ENCODE measurements at places on chromosomes 3 and 15. TPM values are rescaled to one million over a fixed set of nuclear protein-coding genes. Genes with fewer than 3 reads are reported as not detected.

Gene GABRR3
- not detected for total RNA-seq

Gene CSNK1G1
- total RNA-seq = 68.3 TPM

Gene KCNAB1
- total RNA-seq = 15.3 TPM

DNA sequence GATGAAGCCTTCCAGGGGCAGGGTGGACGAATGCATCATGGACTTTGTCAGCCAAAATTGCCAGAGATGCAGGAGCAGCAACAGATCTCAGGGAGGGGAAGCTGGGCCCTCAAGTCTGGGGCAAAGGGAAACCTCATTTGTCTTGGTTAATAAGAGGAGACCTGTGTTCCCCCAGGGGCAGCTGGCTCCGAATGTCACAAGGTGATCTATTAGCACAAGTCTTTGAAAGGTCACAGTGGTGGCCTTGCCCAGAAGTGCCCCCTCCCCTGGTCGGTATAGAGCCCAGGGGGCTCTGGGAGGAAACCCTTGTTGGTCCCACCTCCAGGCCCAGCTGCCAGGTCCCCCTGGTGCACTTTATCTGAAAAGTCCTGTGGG, 46.2 kb downstream of the ABTB1 start:
- DNase-seq = no peak

- DNase-seq = no peak
These were observed 200.8 kb upstream of the STRIT1 start for GRCh38 chr3:155494332-155494731.

Gene SMCO1
- total RNA-seq = not detected

Gene CFAP100
- 2.0 TPM for total RNA-seq

DNA sequence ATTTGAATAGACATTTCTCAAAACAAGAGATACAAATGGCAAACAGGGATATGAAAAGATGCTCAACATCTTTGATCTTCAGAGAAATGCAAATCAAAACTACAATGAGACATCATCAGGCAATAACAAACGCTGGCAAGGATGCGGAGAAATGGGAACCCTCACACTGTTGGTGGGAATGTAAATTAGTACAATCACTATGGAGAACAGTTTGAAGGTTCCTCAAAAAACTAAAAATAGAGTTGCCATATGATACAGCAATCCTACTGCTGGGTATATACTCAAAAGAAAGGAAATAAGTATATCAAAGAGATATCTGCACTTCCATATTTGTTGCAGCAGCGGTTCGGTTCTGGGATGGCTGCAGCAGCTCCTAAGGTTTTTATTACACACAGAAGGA, 16.8 kb upstream of the LARS2 start:
- no peak for DNase-seq

DNA sequence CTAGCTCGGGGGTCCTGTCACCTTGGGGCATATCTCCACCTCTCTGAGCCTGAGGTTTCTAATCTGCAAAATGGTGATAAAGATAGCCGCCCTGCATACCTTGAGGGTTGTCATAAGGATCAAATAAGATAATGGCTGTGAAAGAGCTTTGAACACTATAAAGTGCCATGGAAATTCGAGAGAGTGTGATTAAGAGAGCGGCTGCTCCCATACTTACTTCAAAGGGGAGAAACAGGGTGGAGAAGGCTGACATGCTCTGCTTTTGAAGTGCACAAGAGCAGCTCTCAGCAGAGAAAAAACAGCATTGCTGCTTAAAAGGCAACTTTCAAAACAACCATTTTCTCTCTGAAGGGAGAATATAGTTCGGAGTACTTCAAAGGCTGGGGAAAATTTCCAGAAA, 529.2 kb downstream of the EPHB1 start:
- no peak for DNase-seq

- DNase-seq = no peak
These were observed 86.6 kb downstream of the FOXB1 start for GRCh38 chr15:60090747-60091146.

Gene RTP1
- not detected for total RNA-seq

Measured in occipital lobe (tissue), 3 donors.